ENCODE measurements at places on chromosomes 7 and 10. TPM values are rescaled to one million over a fixed set of nuclear protein-coding genes. Genes with fewer than 3 reads are reported as not detected.

DNA sequence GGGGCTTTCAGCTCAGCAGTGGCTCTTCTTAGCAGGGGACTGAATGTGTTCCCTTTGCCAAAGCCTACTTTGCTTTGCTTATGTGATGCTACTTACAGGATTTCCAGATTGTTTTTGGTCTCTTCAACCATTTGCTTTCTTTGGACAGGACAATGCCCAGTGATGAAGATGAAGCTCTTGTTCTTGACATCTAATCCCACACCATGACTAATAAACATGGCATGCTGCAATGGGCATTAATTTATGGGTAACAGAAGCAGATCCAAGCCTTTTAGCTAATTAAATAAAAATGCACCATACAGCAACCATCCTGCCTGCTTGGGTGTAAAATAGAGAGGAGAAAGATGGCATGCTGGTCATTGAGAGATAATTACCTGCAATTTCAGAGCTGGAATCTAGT is 175.5 kb upstream of the ITGB1 start:
- DNase-seq = no peak

DNA sequence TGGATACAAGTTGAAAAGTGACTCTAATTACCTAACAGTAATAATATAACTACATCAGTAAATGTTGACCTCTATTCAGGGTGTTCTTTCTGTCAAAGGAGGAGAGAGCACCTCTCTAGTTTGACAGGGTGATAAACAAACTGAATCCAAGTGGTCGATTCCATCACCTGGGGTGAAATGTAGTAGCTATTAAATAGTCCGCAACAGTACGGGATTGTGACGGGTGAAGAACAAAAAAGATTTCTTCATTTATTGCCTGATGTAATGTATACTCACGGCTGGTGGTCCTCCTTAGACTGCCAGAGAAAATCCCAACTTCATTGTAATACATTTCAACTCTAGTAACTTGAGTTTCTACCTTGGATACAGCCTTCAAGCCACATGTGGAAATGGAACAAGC is 292.5 kb upstream of the CELF2 start:
- no peak for DNase-seq

- DNase-seq = peak; percentile 60
Measured at GRCh38 chr7:5702876-5703571, 78.4 kb downstream of the RNF216 start.

DNA sequence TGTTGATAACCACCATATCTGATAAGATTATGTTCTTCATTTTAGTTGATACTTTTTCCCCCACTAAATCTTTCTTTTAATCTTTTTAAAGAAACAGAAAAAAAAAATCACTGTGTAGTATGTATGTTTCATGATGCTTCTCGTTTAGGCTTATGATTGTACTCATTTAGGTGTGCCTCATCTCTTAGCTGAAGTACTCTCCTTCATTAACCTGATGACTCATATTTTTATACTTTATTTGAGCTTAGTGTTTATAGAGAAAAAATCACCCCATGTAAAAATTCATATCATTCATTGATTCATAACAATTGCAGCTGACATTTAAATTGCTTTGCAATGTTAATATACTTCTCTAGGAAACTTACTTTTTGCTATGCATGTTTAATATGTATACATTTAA is 158.9 kb downstream of the MLLT10 start:
- DNase-seq = no peak

GRCh38 chr7:157310676-157311185 is 26.1 kb upstream of the DNAJB6 start:
- peak; percentile 19 for DNase-seq

DNA sequence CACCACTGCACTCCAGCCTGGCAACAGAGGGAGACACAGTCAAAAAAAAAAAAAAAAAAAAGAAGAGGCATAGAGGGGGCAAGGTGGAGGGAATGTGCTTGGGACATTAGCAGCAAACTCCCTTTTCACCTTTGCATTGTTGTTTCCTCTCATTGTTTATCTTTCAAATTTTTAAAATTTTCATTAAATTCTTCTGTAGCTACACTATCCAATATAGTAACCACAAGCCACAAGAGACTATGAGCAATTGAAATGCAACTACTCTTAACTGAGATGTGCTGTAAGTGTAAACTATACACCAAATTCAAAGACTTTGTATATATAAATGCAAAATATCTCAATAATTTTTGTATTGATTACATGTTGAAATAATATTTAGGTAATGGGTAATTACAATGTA is 43.4 kb downstream of the EBLN1 start:
- no peak for DNase-seq

- no peak for DNase-seq
Measured at GRCh38 chr10:71811351-71811750, 38.0 kb upstream of the VSIR start.

DNA sequence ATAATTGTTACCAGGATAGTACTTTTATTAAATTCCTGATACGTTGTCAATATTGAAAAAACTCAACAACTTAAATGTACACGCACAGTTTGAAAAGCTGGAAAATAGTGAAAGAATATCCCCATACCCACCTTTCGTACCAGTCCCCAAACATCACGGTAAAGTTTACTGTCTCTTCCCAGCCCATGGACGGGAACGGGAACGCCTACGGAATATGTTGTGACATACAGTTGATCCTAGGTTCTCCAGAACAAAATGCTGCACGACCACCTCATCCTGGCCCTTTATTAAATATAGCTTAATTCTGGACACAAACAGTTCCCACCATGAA is 527 bp upstream of the BCAP29 start:
- peak; percentile 28 for DNase-seq

DNA sequence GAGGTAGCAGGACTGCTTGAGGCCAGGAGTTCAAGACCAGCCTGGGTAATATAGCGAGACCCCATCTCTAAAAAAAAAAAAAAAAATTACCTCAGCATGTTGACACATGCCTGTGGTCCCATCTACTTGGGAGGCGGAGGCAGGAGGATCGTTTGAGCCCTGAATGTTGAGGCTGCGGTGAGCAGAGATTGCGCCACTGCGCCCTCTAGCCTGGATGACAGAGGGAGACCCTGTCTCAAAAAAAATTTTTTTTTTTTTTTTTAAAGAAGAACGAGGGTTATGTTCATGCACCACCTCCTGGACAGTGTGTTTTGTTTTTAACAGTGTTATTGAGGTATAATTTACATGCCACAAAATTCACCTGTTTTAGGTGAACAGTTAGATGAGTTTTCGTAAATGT is 51.1 kb upstream of the SEPHS1 start:
- DNase-seq = no peak

- DNase-seq = no peak
Measured at GRCh38 chr7:156776527-156776926, 116.5 kb downstream of the LMBR1 start.

DNA sequence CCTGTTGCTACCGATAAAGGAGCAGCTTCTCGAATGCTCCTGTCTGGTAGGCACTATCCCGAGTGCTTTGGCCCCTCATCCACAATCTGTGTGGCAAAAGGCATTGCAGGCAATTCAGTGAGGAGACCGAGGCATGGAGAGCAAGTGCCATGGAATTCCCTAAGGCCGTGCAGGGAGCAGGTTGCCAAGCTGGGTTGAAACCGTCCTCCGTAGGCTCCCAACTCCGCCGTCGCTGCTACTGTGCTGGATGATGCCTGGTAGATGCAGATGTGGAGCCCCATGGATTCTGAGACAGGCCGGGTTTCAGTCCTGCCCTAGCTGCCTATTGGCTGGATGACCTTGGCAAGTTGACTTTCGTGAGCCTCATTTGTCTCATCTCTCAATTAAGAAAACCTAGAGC is 85.3 kb downstream of the EGFR start:
- DNase-seq = no peak

DNA sequence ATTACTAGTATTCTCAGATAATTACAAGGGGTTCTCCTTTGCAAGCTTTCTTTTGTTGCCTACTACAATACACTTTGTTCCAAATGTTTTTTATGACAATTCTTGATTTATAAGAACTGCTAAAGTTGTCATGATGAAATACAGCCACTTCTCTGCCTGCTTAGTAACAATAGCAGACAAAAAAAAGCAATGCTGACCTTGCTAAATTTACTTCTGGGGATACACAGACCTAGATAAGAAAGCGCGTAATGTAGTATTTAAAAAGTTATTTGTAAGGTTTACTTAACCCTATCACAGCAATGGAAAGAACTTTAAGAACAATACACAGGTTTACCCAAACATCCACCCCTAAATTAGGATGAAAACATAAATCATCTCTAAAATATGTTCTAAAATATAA is 311.1 kb downstream of the DOCK4 start:
- no peak for DNase-seq

DNA sequence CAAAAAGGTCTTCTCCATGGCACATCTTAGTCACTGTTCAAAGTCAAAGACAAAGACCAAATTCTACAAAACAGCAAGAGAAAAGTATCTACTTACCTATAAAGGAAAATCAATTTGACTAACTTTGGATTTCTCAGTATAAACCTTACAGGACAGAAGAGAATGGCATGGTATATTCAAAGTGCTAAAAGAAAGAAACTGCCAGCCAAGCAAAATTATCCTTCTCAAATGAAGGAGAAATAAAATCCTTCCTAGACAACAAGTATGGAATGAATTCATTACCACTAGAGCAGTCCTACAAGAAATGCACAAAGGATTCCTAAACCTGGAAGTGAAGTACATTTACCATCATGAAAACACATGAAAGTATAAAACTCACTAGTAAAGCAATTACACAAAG is 235.5 kb downstream of the STK31 start:
- no peak for DNase-seq

DNA sequence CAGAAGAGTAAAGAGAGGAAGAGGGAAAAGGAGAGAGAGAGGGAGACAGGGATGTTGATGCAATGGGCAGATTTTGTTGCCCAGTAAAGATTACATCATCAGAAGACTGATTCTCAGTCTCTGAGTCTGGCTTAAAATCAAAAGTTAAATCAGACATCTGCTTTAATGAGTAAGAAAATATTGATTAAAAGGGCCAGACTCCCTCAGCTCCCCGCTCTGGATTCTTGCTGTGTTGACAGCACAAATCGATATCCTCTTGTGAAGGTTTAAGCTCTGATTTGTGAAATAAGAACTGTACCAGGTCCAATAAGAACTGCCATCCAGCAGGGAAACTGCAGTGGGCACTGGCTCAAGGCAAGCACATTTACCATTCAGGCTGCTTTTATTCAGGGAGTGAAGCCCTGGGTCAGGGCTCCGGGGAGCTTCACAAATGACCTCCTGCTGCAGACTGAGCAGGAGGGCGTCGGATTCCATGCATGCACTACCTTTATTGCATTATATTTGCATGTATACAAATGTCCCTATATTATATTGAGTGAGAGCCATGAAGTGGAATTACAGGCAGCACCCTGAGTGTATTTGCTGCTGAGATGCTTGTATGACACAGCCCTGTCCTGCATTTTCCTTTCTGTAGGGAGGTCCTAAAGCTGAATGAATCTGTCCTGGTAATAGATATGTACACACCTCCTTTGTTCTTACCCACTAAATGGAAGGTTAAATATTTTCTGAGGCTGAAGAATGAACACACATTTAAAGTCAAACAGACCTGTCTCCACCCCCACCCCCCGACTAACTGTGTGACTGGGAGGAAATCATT is 401.5 kb downstream of the REEP3 start:
- DNase-seq = no peak

DNA sequence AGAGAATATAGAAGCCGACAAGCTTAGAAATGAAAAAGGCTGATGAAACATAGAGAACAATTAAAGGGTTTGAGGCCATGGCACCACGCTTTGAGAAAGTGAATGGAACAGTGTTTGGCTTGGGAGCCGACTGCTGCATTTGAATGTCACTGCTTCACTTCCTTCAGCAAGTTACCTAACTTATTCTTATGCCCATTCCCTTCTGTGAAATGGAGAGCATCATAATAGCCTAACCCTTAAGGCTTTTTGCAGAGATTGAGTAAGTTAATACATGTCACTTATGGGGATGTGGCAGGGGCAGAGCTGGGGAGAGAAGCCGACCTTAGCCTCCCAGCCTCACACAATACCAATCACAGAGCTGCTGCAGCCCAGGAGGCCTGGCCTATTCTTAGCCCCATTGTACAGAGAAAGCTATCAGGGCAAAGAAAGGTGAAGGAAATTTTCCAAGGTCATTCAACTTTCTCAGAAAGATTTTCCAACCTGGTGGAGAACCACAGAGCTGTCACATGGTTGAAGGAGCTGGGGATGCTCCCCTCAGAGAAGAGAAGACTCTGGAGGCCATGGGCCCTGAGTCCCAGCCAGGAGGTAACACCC is 186.0 kb upstream of the GDF10 start:
- no peak for DNase-seq

DNA sequence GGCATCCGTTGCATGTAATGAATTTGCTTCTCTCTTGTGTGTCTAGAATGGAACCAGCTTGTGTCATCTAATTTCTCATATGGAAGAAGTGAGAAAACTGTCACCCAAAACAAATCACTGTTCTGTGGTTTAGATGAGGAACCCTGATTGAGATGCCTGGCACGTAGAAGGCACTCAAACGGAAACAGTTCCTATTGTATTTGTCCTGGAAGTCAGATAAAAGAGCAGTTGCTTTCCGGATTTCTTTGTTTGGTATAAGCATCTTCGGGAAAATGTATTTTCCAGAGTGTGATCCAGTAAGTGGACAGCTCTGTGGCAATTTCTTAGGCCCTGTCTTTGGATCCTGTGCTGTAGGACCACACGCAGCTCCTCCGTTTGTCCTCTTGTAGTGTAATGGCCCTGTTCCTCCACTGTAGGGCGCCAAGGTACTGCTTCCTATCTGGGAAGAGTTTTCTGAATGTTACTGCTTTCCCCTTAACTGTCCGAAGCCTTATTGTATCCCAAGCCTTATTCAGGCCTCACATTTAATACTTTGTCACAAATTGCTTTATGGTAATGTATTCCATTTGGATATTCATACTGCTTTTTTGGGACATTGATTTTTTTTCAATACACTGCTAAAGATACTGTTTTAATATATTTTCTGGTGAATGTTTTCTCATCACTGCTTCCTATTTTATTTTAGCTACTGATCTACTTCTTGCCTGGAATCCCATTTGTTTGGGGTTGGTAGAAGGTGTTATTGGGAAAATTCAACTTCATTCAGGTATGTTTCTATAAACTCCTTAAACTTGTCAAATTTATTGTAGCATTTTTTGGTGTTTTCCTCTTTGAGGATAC is 24.8 kb downstream of the INPP5F start:
- peak; percentile 82 for DNase-seq

GRCh38 chr7:84207615-84208014 is 13.0 kb upstream of the SEMA3A start:
- no peak for DNase-seq

DNA sequence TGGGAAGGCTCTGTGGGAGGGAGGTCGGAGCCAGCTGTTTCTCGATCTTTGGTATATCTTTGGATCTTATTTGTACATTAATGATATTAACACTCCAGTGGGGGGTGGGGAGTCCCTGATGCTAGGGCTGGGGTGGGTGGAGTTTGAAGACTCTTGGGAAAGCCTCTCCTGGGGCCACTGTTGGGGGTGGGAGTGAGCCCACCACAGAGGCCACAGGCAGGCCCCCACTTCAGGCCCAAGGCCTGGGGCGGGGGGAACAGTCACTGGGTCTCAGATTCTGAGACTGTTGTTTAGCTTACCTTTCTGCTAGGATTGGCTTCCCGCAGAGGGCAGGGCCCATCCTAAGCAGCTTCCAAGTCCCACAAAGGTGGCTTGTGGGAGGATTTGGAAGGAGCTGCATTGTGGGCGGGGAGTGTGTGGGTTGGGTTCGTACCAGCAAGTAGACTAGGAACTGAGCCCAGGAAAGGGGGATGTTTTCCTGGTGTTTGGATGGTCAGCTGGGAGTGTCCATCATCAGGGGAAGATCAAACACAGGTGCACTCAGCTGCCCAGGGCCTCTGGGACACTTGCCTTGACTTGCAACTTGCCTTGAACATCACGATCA is 11.9 kb downstream of the YKT6 start:
- DNase-seq = no peak

PPP1R17 gene
- not detected for total RNA-seq

PLXDC2 gene
- 6.1 TPM for total RNA-seq

TCERG1L gene
- total RNA-seq = not detected

KLLN gene
- 0.56 TPM for total RNA-seq

CLRN3 gene
- total RNA-seq = not detected

C10orf90 gene
- not detected for total RNA-seq
